Activated gamma-delta T cell treated with anti-CD3 and anti-CD28 coated beads, Interleukin-2, amount 50 U/mL, for 16 hours (primary cell): ENCODE measurements at places on chromosomes 2 and 18.

DNA sequence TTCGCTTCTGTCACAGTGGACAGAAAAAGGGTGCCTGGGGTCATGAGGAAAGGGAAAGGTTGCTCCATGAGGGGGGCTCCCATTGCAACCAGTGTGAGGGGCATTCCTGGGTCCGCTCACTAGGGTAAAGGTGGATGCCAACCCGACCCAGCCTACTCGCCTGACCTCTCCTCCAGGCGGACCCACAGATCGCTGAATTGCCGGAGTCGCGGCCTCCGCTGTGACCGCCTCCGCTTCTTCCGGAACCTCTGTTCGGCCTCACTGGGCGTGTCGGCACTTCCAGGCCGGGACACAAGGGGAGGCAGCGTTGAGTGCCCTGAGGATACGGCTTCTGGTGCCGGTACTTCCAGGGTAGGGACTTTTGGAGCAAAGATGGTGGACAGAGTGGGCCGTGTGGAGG, 57.1 kb downstream of the TRABD2A start:
- DNase-seq = no peak

DNA sequence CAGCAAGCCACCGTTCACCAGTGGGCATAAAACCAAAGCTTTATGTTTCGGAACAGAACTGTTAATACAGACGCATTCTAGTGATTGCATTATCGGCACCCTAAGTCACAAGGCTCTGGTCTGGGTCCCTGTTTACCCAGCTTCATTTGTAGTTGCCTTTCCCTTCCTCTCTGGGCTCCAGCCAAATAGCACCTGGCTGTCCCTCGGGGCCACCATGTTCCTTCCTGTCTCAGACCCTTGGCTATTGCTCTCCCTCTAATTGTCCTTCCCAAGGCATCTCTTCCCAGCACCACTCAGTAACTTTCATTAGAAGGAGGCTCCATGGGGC, 75.3 kb downstream of the SDC1 start:
- DNase-seq = no peak

DNA sequence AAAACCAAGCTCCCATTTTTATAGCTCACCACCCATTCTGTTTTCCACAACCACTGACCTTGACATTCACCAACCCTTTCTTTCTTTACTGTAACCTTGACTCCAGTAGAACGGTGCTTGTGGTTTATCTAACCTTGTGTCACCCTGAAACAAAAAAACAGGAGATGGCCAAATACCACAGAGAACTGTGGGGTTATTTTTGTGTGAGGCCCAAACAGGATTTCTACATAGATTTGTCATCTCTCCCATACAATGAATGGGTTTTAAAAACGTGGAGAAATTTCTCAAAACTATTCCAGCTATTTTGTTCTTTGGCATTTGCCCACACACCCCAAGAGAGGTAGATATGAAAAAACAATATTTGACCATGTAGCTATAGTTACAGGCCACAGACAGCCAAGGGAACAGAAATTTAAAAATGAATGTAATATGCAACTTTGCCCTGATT, 231.3 kb upstream of the TANK start:
- DNase-seq = no peak

GRCh38 chr18:53948991-53949390, 275.5 kb downstream of the MBD2 start:
- DNase-seq = no peak

DNA sequence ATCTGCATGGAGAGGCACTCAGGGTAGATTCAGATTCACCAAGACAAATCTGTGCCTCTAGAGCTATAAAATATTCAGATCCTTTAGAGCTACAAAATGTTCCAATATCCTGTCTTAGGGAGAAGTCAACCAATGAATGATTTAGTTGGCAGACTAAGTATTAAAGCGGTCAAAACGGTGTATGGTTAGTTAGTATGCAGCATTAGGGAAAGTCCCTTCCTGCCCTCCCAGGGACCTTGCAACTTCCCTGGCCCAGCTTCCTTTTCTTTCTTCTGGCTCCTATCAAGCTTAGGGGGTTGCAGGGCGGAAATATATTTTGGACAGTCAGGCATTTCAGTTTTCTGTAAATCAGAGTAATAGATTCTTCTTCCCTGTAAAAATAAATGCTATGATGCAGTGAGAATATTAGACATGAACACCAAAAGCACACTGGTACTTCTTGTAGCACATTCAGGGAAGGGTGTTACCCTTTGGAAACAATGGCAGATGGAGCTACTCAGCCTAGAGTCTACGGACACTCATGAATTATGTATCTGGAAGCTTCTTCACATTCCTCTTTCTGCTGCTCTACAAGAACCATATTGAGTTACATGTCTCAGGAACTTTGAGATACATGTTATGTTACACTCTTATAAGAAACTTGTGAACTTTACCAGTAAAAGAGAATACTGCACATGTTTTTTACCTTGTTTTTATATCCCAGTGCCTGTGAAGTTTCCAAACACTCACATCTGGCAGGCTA, 45.7 kb downstream of the CCDC93 start:
- no peak for DNase-seq

DNA sequence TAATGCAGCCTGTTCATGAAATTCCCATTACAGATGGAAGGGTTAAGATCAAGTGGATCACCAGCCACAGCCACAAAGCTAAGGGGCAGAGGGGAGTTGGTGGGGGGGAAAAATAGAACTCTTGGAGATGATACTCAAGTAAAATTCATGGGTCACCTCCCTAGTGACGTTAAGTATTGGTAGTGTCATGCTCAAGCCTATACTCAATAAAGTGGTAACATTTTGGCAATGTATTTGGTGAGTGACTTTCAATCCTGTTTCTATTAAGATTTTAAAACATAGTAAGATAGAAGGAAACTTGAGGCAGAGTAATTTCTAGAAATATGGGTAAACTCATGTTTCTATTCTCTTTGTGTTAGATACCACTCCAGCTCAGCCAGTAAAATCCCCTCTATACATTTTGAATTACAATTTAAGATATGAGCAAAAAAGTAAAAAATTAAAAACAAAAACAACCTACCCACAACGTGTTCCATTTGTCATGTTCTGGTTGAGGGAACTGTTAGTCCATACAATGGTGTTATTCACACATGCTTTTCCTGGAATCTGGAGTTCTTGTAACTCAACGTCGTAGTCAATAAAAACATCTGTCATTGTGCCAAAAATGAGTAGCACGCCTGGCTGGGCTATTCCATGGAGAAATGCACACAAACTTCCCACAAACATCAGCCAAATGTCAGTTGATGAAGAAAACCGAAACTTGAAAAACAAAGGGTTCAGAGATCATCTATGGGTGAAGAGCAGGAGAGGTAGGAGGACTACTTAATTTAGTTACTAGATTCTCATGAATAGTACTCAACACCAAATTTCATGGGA, 18.1 kb downstream of the ABCB11 start:
- DNase-seq = no peak

DNA sequence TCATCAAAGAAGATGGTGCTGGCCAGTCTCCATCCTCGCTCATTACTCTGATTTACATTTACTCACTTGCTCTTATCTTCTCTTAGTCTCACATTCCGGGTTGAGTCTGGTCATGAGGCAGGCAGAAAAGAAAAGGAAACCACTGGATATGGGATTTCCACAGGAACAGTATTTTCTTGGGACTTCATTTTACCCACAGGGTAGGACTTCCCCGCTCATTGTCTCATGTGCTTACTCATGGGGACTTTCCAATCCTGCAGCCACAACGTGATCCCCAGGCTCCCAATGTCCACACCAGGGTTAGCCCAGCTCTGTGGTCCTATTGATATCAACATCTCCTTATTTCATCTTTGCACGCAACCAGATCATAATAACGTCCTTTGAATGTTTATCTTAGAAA, 373.8 kb downstream of the TMEM182 start:
- DNase-seq = no peak

DNA sequence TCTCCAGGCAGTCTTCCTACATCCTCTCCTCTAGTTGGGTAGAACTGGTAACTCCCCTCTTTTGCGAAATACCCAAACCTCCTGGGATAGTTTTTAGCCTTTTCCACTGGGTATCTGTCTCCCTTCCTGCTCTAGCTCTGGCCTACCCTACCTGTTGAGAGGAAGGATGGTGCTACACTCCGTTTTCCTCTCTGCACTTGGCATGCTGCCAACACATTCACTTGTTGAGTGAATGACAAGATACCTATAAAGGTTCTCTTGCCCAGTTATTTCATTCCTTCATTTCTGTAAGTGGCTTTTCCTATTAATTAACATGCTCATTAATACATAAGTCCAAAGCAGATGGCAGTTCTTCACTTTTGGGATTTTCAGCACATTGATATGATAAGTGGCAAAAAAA, 293.8 kb downstream of the CNTNAP5 start:
- DNase-seq = no peak

GRCh38 chr2:39024833-39025232, 96.0 kb downstream of the SOS1 start:
- no peak for DNase-seq

- DNase-seq = no peak
Observed at GRCh38 chr2:7452110-7452876, 535.1 kb downstream of the RNF144A start.

DNA sequence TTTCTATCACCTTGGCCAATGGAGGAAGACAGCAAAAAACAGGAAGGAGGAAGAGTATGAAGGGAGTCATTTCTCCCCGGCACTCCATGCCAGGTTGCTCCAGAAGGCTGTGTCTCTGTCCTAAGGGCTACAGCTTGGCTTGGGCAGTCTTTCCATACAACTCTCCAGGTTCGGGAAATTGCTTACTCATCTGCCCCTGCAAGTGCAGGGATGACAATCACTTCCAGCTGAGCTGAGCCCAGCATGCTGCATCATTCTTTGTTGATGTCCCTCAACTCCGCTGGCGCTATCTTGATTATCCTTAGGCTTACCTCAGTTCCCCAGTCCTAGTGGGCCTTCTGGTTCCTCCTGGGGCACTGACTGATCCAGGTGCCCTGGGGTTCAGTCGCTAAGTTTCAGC, 86.9 kb upstream of the COPS8 start:
- DNase-seq = no peak

- no peak for DNase-seq
Observed at GRCh38 chr2:204877691-204878090, 332.4 kb downstream of the PARD3B start.

DNA sequence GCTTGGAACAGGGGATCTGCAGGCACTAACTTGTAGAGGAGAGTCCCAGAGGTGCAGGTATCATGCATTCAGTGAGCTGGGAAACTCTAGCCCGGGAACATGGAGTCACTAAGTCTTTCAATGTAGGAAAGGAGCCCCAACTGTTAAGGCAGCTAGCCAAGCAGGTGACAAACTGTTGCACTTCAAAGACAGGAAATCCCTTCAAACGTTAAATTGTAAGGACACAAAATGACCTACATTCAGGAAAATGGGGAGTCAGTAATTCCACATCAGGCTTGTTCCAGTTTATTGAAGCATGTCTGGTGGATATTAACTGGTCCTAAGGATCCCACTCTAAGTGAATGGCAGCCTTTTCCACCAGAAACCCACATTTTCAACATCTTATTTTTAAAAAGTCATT, 364.5 kb downstream of the MTX2 start:
- DNase-seq = no peak
